Stimulated activated CD8-positive, alpha-beta memory T cell treated with anti-CD3 and anti-CD28 coated beads, Interleukin-4, amount 100 ng/mL, for 4 hours (primary cell): ENCODE measurements at places on chromosomes 6 and 20.

GRCh38 chr20:50301712-50302111 is 111.1 kb downstream of the CEBPB start:
- DNase-seq: no peak

DNA sequence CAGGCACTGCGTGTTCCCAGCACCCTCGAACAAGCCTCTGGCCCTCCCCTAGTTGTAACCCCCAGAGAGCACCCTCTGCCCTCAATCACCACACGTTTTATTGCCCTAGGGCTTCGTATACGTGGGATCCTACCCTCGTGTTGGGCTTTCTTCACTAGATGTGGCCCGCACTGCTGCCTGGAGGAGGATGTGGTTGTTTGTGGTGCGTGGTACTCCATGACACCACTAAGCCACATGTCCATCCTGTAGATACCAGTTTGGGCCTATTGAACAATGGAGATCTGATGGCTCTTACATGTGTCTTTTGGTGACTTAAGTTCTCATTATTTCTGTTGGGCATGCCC is 17.0 kb downstream of the SLC2A4RG start:
- DNase-seq: no peak

GRCh38 chr6:45619994-45620471 is 242.3 kb upstream of the SUPT3H start:
- DNase-seq: no peak

DNA sequence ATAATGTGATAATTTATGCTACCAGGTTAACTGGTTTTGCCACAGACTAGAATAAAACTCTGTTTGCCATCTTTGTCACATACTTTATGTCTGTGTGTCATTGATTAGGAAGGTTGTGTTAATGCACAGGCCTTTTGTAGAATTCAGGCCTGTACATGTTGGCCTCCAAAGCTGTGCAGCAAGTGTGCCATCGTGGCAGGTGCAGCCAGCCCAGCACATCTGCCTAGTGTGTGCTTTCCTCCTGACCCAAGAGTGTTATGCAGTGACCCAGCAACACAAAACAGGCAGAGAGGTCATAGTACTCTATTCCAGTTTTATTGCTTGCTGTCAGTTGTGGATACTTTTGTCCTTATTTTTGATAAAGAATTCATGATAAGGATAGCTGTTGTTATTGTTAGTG is 3.7 kb downstream of the MAP3K4 start:
- DNase-seq: no peak

GRCh38 chr6:75266716-75267291 is 17.8 kb downstream of the TMEM30A start:
- no peak for DNase-seq

DNA sequence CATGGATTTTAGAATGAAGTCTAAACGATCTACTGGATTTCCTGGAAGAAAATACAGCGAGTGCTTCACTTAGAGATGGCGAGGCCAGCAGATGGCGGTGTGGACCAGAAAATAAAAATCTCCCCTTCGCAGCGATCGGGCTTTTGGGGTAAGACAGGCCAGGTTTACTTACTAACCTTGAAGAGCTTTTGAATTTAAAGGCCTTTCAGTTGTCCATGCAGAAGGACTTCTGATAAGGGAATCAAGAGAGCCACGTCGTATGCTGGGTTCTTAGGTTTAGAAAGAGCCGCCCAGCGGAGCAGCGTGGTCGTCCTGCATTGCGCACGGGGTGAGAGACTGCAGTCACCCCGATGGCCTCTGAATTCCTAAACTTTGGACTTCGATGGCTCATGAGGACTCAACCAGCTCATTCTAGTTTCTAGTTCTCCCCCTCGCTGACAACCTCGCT is 125.2 kb upstream of the RALGAPA2 start:
- no peak for DNase-seq

DNA sequence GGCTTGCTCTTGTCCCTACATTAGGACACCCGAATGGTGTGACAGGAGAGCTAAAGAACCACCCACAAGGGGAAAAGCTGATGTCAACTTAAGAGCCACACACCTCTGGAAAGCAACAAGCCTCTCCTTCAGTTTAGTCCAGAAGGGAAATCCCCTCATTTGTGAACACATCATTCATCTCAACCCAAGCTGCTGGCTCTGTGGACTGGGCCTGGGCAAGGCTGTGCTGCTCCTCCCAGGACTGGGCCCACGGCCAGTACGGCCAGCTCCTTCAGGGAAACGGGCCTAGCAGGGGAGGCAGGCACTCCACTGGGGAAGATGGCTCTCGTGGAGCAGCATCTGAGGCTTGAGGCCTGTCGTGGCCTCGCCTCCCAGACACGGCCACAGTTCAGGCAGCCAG is 12.8 kb upstream of the SLC4A11 start:
- DNase-seq: no peak

DNA sequence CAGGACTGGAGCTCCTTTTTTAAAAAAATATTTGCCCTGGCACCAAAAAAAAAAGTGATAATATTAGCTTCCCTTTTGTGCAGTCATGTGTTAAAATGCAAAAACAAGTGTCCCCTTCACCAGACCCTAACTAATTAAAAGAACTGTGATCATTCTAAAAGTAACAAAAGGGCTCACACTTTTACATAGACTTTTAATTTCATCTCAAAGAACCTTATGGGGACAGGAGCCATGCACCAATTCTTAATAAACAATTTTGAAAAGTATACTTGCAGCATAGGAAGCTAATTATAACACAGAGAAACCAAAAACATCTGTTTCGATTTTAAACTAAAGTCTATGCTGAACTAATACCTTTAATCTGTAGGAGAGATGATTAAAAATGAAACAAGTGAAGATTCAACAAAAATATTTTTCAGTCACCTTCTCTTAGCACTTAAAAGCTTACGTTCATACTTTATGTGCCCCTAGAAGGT is 17.3 kb downstream of the STX7 start:
- DNase-seq: no peak

DNA sequence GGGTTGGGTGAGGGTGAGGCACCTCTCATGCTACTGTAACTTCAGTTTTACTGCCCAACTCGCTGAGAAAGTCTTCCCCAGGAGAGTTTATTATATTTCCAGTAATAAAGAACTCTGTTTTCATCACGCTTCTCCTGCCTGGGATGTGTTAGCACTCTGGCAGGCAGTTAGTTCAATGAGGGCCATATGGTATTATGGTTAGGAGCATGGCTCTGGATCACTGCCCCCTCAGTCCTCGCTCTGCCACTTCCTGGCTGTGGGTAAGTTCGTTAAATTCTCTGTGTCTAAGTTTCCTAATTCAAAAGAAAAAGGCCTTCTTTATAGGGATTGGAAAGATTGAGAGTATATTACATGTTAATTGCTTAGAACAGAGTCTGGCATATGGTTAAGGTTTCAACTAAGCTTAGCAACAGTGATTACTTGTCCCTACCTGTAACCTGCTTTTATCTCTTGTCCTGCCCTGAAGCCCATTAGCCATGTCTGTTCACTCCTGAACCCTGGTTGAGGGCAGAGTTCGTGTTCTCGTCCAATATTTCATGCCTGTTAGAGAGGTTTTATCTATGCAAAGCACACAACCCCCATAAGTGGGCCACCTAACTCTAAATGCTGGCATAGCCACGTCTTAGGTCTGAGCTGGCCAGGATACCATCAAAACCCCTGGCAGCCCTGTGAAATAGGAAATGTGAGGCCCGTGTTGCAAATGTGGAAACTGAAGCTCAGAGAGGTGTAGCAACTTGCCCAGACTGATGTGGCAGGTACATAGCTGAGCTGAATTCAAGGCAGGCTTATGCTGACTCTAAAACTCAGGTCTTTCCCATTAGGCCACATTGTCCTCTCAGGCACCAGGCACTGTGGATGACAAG is 342.5 kb upstream of the JARID2 start:
- no peak for DNase-seq

- DNase-seq: no peak
These were observed 641 bp downstream of the DBNDD2 start for GRCh38 chr20:45408646-45409213.
